ENCODE measurements at places on chromosomes 5 and 9.

- DNase-seq, result no peak
These were observed 197.0 kb downstream of the DRD1 start for GRCh38 chr5:175246889-175247520.

DNA sequence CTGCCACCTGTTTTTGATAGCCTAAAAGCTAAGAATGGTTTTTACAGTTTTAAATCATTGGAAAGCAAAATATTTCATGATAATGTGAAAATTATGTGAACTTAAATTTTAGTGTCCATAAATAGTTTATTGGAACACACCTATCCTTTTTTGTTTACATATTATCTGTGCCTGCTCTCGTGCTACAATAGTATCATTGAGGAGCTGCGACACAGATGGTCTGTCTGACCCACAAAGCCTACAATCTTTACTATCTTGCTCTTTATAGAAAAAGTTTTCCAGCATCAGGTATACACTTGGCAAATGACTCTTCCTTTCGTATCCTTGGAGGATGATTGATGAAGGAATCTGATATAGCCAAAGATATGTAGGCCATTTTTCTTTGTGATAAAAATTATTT is 40.2 kb downstream of the TTC1 start:
- no peak for DNase-seq

- DNase-seq, result no peak
These were observed 101.2 kb downstream of the TRIM36 start for GRCh38 chr5:115068239-115069086.

DNA sequence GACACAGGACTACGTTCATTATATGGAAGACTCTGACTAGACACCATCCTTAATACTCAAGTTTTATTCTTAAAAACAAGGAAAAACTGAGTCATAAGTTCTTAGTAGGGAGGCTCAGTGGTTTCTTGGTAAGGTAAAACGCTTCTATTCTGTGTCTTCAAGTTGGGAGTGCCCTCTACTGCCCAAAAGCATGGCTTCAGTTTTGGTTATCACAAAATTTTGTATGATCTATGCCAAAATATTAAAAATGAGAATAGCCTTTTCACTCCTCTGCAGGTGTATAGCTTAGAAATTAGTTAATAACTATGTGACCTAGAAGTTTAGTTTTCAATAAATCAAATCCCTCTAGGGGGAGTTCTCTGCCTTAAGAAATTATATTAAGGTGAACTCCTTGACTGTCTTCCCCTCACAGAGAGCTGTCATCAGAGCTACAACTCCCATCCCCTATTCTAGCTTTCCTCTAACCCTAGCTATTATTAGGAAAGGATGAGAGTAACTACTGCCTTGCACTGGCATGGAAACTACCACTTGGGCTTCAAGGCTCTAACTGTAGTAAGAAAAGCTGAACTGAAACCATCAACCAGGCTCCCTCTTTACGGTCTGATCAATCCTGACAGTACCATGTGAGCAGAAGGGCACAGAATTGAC is 189.7 kb downstream of the GNAQ start:
- DNase-seq, result no peak

DNA sequence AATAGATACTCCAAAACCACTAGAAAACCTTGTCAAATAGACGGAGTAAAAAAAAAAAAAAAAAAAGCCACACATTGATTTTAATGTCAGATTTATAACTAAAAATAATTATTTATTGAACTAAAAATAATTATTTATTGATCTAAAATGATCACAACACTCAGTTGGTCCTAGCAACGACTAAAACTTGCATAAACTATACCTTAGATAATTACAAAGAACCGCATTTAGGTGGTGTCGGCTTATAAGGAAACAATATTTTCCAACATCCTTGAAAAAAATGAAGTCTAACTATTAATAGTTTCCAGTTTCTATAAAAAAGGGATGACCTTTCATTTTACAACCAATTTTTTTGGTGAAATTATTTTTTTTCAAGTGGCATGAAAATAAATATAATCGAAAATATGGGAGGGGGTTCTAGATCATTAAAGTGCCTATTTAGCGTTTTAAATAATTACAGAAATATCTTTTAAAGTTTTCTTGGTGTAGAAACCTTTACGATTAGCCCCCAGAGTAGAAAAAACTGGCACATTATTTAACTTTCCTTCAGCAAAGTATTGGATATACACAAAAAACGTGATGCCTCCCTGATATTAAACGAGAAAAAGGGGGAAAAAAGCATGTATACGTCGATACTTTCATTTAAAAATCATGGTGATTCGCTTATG is 3.7 kb downstream of the ARRDC3 start:
- no peak for DNase-seq

DNA sequence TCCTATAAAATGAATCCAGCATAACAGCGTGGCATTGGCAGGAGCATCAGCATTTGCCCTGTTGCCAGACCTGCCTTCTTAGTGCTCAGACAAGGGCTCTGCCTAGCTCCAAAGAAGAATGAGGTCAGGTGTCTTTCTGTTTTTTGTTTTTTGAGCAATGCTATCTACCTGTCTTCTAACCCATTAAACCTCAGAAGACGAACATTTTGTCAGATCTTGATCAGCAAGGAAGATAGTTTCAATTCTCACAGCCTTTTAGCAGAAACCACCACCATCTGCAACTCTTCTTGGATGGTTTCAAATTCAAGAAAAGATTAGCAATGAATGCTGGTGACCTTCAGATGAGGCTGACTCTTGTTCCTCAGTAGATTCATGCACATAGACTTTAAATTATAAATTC is 103.5 kb upstream of the IQGAP2 start:
- no peak for DNase-seq

GRCh38 chr5:16104961-16105360 is 74.6 kb downstream of the MARCHF11 start:
- DNase-seq, result no peak

- no peak for DNase-seq
These were observed 32.8 kb upstream of the MSANTD3 start for GRCh38 chr9:100394032-100394695.

DNA sequence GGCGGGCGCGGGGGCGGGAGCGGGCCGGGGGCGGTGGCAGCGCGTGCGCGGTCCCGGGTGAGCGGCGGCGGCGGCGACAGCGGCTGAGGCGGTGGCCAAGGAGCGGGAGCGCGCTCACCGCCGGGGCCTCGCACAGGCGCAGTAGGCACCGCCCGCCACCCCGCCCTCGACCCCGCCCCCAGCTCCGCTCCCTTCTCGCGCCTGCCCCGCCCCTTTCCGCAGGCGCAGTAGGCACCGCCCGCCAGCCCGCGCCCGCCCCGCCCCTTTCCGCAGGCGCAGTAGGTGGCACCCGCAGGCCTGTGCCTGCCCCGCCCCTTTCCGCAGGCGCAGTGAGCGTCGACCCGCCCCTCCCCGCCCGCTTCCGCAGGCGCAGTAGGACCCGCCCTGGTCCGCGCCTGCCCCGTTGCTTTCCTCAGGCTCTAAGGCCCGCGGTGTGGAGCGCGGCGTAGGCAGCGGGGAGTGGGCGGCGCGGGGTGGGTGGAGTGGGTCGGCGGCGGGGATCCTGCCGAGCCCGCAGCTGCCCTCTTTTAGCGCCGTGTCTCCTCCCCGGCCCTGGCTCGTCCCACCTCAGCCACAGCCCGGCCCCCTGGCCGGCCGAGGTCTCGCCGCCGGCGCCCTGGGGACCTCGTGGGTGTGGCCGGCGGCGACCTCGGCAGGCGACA is at the start of gene CAMSAP1:
Gene CAMSAP1, minus strand, starts transcription at position 116 of the 662 bp plus-strand sequence. CDS start 387 bp downstream, outside the sequence.
- DNase-seq, result peak; percentile 92

DNA sequence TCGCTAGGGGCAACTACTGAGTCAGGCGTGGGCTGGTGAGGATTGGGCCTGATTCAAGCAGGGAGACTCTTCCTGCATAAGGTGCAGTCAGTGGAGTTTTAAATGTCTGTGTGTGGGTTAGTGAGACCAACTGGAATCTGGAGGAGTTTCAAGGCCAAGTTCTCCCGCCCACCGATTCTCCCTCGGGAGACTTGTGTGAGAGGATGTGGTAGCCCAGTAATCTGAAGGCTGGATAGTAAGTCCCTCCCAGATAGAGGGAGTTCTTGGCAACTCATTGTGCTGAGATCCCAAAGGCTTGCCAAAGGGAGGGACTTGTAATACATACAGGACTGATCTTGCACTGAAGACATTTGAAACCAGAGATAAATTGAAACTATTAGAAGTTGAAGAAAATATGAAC is 51.8 kb downstream of the WDR36 start:
- no peak for DNase-seq

- DNase-seq, result peak; percentile 67
These were observed 30.3 kb downstream of the FGF1 start for GRCh38 chr5:142655339-142656267.

DNA sequence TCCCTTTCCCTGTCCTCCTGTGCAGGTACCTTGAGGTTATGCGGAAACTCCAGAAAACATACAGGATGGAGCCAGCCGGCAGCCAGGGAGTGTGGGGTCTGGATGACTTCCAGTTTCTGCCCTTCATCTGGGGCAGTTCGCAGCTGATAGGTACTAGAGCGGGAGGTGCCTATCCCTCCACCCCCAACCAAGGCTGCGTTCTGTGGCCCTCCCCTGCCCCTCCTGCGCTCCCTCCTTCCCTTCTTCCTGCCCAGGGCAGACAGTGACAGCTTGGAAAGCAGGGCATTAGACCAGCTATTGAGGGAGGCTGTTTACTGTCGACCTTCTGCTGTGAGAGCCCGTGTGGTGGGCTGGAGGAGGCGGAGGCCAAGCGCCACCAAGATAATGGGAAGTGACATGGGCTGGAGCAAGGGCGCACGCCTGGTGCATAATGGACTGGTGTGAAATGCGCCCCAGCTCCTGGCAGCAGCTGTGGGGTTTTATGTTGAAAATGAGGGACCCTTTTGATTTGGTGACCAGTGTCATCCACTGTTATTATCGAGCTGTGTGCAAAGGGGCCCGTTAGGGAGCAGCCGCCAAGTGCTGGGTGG is 25.3 kb downstream of the PTPA start:
- no peak for DNase-seq

GRCh38 chr9:35048511-35048910 is 23.9 kb downstream of the VCP start:
- DNase-seq, result no peak

GRCh38 chr9:35488566-35489312 is 1.2 kb upstream of the RUSC2 start:
- no peak for DNase-seq

GRCh38 chr9:124726886-124727285 is 44.2 kb downstream of the NR6A1 start:
- DNase-seq, result no peak

DNA sequence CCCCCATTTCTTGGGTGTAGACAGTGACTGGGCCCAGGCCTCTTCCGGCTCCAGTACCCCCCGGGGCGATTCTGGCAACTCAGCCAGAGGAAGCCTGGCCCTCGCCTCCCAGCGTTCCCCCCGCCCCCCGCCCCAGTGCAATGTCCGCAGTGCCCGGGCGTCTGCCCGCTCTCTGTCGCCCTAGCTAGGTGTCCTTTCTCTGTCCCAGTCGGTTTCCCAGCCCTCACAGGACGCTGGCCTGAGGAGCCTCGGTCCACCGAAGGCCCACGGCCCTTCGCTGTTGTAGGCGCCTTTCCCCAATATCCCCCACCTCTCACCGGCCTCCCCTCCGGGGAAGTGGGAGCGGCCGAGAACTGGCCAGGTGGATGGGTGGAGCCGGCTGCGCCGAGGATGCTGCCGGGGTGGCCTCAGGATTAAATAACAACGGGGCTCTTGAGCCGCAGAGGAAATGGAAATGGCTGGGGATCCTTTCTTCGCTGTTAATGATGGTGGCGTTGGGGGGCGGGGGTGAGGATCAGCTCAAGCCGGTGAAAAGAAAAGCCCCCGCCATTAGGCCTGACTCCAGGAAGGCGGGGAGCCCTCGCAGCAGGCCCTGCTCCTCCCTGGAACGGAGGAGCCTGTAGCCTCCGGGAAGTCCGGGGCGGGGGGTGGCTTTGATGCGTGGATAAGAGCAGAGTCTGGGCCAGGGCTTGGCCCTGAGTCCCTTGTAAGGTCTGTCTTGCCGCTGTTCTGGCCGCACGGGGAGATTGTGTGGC is 1.1 kb upstream of the SPRY4 start:
- peak; percentile 30 for DNase-seq

GRCh38 chr9:135268981-135269380 is 181.5 kb downstream of the OLFM1 start:
- no peak for DNase-seq

DNA sequence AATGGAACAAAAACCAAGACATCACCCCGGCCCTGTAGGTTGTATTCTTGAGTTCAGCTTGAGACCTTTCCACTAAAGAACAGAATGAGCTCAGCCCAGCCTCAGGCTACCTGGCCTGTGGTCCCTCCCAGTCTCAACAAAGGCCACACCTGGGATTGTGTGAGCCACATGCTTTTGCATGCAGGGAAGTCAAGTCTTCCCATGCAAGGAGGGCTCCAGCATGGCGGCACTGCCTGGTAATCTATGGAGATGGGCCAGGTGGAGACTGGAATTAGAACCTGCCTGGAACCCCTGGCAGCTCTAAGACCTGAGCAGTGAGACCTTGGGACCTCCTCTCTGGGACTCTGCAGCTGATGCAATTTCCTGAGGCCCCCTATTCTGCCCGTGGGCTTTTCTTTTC is 49.4 kb upstream of the OTULINL start:
- no peak for DNase-seq

- no peak for DNase-seq
These were observed 3.9 kb downstream of the GCNT4 start for GRCh38 chr5:75048457-75048953.

DNA sequence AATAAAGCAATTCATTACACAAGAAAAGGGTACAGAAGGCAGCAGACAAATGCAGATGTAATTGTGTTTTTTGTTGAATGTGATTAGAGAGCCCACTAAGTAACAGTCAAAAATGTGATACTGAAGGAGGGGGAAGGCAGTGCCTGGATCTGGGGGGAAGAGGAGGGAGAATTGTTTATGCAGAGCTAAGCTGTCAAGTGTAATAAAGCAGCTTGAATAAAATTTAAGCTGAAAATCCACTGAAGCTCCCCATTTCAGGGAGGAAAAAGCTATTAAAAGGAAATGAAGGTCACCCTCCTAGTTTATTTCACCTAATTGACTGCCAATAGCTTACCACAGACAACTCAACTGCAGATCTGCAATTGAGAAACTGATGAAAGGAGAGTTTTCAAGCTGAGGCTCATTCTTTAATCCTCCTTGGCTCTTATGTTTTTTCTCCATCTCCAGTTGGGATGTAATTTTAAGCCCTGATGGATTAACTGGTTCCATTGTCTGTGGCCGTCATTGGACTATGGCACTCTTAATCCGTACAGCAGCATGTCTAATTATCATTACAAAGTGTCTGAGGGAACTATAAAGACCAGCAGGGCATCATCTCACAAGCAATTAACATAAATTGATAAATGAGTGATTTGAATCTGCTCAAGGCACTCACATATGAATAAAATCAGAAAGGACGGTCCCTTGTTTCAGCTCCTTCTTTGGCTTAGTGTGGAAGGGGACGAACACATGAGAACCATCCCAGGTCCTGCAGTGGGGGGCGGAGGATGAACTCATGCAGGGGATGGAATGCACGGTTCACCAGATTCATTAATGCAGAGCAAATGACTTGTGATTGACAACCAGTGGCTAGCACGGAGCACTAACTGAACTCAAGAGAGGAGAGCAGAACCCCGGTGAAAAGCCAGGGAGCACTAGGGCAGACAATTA is 38.5 kb downstream of the TLE1 start:
- DNase-seq, result no peak

DNA sequence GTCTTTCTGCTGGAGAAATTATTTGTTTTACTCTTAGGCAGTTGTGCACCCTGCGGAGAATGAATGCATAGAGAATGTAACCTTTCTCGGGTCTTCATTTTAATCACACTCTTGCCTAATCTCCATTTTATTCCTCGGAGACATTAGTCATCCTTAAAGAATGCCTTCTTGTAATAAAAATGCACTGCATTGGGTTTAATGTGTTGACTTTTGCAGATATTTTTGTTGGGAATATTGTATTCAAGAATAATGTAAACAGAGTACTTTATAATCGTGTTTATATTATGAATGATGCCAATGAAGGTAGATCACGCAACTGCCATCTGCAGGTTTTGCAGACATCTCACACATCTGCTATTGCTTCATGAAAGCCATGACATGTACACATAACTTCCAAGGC is 1093.9 kb upstream of the CDH6 start:
- no peak for DNase-seq

Data from stimulated activated CD8-positive, alpha-beta memory T cell treated with anti-CD3 and anti-CD28 coated beads, Interleukin-2, amount 100 ng/mL, for 48 hours (primary cell).